ENCODE measurements at places on chromosomes 7 and 10.
A peak's percentile ranks its signal among the peaks of the same experiment; 100 is the strongest.

DNA sequence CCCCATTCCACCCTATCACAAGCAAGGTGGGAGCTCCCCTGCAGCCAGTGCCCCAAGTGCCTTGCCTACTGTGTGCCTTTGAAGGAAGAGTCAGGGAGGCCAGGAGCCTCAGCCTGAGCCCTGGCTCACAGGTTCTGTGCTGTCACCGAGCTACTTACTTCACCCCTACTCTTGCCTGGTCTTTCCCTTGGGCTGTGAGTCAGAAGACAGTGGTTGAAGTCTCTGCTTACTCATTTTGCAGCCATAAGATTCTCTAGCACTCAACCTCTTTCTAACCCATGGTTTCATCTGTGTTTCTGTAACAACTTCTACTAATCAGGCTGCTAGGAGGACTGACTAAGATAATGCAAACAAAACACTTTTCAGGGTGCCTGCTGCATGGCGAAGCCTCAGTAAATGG, 114.5 kb downstream of the PLCE1 start:
- DNase-seq = no peak
- no peak overlapping the region for H3K4me3 ChIP-seq
- no peak overlapping the region for H3K27ac ChIP-seq
- H3K27me3 ChIP-seq = no peaks in the 10 kb centered on the region
- no peaks in the 10 kb centered on the region for H3K36me3 ChIP-seq
- H3K4me1 ChIP-seq = peaks cover 4% of the 10 kb centered on the region

GRCh38 chr10:101031796-101032636, 982 bp downstream of the SFXN3 start:
- peak; percentile 95 for DNase-seq
- H3K4me3 ChIP-seq = peak overlapping the region; percentile 60
- peak overlapping the region; percentile 86 for H3K27ac ChIP-seq
- no peaks in the 10 kb centered on the region for H3K4me1 ChIP-seq

GRCh38 chr10:11086177-11086840, 68.6 kb downstream of the CELF2 start:
- no peak overlapping the region for H3K27ac ChIP-seq
- H3K27me3 ChIP-seq = no peaks in the 10 kb centered on the region
- no peak for DNase-seq
- no peak overlapping the region for H3K4me3 ChIP-seq
- peaks cover 3% of the 10 kb centered on the region for H3K4me1 ChIP-seq

DNA sequence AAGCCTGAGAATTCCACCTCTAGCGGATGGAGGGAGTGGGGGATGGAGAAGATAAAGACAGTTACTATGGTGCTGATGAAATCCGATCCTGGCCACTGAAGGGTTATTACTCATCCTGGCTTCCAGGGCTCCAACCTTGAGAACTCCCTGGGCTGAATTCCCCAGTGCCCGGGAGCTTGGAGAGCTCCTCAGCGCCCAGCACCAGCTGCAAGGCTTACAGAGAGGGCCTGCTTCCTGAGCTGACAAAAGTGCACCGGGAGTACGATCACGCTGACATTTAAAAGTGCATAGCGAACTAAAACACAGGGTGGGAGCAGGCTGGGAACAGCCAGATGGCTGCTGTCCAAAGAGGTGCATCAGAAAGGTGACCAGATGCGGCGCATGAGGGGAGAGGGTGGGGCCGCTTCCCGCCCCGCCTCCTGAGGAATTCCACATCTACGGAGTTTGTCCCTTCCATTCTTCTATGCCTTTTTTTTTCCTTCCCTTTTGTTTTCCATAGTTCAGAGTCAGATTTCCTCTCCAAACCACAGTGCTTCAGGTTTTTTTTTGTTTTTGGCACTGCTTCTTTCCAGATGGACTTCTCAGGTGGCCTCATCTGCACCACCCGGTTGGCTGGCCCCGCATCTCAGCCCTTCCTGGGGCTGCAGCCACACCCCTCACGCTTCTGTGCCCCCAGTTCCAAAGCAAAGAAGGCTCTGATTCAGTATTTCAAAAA, 62.4 kb upstream of the MKRN1 start:
- no peak overlapping the region for H3K27ac ChIP-seq
- no peaks in the 10 kb centered on the region for H3K27me3 ChIP-seq
- no peaks in the 10 kb centered on the region for H3K36me3 ChIP-seq
- H3K4me1 ChIP-seq = no peaks in the 10 kb centered on the region
- H3K4me3 ChIP-seq = no peak overlapping the region
- no peak for DNase-seq

GRCh38 chr7:48904975-48905374, 19.4 kb upstream of the CDC14C start:
- no peaks in the 10 kb centered on the region for H3K36me3 ChIP-seq
- no peaks in the 10 kb centered on the region for H3K4me1 ChIP-seq
- no peak for DNase-seq
- H3K27ac ChIP-seq = no peak overlapping the region

DNA sequence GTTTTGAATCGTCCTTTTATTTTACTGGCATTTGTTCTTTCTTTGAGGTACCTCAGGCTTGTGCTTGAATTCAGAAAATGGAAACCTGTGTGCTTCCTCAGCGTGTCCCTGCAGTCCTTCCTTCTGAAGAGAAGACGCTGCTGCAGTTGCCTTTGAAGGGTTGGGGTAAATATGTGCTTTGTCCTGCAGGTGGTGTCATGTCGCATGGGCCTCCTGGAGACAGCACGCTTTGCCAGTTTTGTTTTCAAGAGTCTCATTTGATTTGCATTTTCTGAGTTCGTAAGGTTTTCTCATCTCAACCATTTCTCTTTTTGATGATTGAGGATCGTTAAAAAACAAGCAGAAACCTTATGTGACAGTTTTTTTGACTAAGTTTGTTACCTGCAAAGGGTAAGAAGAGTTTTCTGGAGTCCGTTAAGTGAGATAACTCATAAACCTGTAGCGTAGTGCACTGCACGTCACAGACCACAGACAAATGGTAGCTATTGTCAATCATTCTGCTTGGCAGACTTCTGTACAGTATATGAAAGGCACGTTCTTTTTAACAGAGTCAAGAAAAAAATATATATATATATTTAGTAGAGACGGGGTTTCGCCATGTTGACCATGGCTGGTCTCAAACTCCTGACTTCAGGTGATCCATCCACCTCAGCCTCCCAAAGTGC, 57.0 kb downstream of the CDC123 start:
- H3K4me3 ChIP-seq = no peak overlapping the region
- H3K27me3 ChIP-seq = no peaks in the 10 kb centered on the region
- H3K27ac ChIP-seq = no peak overlapping the region
- no peaks in the 10 kb centered on the region for H3K4me1 ChIP-seq
- no peak for DNase-seq

DNA sequence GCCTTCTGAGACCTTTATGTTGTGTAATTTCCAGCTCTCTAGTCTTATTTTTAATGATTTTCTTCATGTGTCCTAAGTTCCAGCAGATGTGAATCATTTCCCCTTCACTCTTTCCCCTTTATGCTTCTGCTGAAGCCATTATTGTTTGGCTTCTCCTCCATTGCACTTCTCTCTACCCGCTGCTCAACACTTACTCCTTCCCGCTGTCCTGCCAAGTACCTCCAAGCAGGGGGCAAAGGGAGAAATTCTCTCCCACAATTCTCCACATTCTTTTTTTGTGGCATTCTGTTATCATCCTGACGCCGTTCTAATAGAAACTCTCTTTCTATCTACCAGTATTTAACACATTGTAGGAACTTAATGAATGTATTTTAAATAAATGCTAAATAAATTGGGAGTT, 388.9 kb upstream of the TPK1 start:
- no peaks in the 10 kb centered on the region for H3K36me3 ChIP-seq
- H3K4me3 ChIP-seq = no peak overlapping the region
- H3K27me3 ChIP-seq = no peaks in the 10 kb centered on the region
- no peaks in the 10 kb centered on the region for H3K4me1 ChIP-seq
- H3K27ac ChIP-seq = no peak overlapping the region
- no peak for DNase-seq

DNA sequence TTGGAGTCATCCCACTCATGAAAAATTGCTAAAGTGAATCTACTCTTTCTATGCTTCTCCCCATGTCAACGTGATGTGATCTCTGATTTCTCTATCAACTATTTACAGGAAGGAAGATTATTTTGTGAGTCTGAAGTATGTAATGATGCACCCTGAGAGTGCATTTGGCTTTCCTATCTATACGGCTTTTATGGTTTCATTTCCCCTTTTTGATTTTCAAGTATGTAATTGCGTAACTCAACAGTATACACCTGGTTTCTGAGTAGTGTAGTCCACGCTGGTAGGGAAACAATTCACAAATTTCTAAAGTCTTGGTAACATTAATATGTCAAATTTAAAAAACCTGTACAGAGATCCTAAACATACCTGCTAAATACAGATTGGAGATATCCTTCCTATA, 194.7 kb upstream of the SEMA3A start:
- no peaks in the 10 kb centered on the region for H3K27me3 ChIP-seq
- H3K4me3 ChIP-seq = no peak overlapping the region
- H3K27ac ChIP-seq = no peak overlapping the region

- H3K4me3 ChIP-seq = no peak overlapping the region
- no peaks in the 10 kb centered on the region for H3K27me3 ChIP-seq
- no peaks in the 10 kb centered on the region for H3K36me3 ChIP-seq
- H3K4me1 ChIP-seq = no peaks in the 10 kb centered on the region
Measured at GRCh38 chr10:111122127-111122526, 45.3 kb downstream of the ADRA2A start.

- H3K4me3 ChIP-seq = no peak overlapping the region
- no peaks in the 10 kb centered on the region for H3K4me1 ChIP-seq
- no peak for DNase-seq
- no peaks in the 10 kb centered on the region for H3K36me3 ChIP-seq
Measured at GRCh38 chr7:50298811-50299562, 5.5 kb upstream of the IKZF1 start.

GRCh38 chr10:33262871-33263270, 71.6 kb downstream of the NRP1 start:
- no peaks in the 10 kb centered on the region for H3K36me3 ChIP-seq
- H3K27ac ChIP-seq = no peak overlapping the region
- H3K4me1 ChIP-seq = no peaks in the 10 kb centered on the region
- H3K27me3 ChIP-seq = no peaks in the 10 kb centered on the region

DNA sequence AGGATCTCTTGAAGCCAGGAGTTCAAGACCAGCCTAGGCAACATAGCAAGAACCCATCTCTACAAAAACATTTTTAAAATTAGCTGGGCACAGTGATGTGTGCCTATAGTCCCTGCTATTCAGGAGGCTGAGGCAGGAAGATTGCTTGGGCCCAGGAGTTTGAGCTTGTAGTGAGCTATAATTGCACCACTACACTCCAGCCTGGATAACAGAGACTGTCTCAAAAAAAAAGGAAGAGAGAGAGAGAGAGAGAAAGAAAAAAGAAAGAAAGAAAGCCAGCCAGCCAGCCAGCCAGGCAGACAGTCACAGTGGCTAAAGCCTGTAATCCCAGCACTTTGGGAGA, 95.2 kb upstream of the STK17A start:
- DNase-seq = no peak
- peaks cover 3% of the 10 kb centered on the region for H3K4me1 ChIP-seq
- H3K4me3 ChIP-seq = no peak overlapping the region
- H3K27ac ChIP-seq = no peak overlapping the region
- no peaks in the 10 kb centered on the region for H3K27me3 ChIP-seq

- DNase-seq = no peak
- H3K27ac ChIP-seq = no peak overlapping the region
- no peaks in the 10 kb centered on the region for H3K36me3 ChIP-seq
- H3K4me1 ChIP-seq = no peaks in the 10 kb centered on the region
- no peak overlapping the region for H3K4me3 ChIP-seq
Measured at GRCh38 chr7:105234886-105235285, 153.8 kb downstream of the SRPK2 start.

DNA sequence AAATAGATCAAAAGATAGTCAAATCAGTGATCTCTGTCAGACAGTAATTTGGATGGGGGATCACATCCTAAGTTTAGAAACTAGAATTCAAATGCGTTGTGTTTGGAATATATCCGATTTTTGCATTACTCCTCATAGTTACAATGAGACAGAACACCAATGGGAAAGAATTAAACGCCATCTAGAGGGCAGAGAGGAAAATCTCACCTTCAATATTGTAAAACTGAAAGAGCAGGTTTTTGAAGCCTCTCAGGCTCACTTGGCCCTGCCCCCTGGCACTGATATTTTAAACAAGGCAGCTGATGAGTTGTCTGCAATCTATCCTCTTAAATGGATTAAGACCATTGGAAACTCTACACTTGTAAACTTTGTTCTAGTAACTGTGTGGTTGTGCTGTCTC, 17.7 kb downstream of the FRG2B start:
- H3K4me3 ChIP-seq = no peak overlapping the region
- no peaks in the 10 kb centered on the region for H3K4me1 ChIP-seq

DNA sequence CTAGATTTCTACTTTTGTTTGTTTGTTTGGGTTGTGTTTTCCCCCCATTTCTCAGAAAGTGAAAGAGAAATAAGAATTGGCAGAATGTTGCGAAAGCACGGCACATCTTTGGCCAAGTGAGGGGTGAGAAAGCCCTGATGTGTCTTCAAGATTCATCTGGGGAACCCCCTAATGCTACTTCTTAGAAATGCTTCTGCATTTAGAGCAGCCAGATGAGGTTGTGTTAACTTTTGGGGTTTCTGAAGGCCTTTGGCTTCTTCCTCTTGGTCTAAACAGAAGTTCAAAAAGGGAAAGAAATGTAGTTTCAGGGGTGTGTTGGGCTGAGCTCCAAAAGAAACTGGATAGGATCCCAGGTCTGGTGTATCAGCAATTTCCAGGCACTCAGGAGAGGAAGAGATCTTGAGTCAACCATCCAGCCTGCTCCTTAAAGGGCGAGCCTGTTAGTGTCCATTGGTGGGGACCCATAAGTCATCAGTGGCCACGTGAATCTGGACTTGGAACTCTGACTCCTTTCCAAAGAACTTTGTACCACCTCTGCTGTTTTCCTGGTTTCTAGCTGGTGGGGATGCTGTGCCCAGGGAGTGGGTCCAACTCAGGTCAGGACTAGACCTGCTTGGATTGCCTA, 6.5 kb downstream of the DUSP5 start:
- H3K27ac ChIP-seq = no peak overlapping the region
- no peaks in the 10 kb centered on the region for H3K27me3 ChIP-seq
- DNase-seq = no peak
- no peak overlapping the region for H3K4me3 ChIP-seq

DNA sequence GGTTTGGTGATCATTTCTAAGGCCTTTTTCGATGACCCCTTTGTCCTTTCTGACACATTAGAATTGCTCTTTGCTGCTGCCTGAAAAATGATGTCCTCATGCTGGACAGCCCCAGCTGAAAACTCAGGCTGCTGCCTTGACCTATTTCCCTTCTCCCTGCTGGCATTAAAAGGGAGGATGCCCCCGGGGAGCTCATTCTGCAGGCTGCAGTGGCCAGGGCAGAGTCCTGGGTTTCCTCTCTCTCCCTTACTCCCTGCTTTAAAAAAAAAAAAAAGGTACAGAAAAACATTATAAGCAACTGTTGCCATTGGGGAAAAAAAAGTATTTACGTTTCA, 35.4 kb downstream of the LRRC4 start:
- H3K4me3 ChIP-seq = no peak overlapping the region
- H3K4me1 ChIP-seq = no peaks in the 10 kb centered on the region
- DNase-seq = no peak
- no peaks in the 10 kb centered on the region for H3K36me3 ChIP-seq

GRCh38 chr7:159238541-159238940, 93.9 kb upstream of the VIPR2 start:
- no peaks in the 10 kb centered on the region for H3K27me3 ChIP-seq
- H3K27ac ChIP-seq = no peak overlapping the region
- H3K36me3 ChIP-seq = no peaks in the 10 kb centered on the region
- no peak for DNase-seq
- H3K4me1 ChIP-seq = no peaks in the 10 kb centered on the region

All from aorta (tissue), 5 donors.